ENCODE measurements at places on chromosomes 2 and 18.

- no peak for DNase-seq
Observed at GRCh38 chr18:76374330-76375281, 120.4 kb downstream of the ZNF516 start.

GRCh38 chr2:217513258-217513657 is 489.5 kb downstream of the TNS1 start:
- DNase-seq, result no peak

DNA sequence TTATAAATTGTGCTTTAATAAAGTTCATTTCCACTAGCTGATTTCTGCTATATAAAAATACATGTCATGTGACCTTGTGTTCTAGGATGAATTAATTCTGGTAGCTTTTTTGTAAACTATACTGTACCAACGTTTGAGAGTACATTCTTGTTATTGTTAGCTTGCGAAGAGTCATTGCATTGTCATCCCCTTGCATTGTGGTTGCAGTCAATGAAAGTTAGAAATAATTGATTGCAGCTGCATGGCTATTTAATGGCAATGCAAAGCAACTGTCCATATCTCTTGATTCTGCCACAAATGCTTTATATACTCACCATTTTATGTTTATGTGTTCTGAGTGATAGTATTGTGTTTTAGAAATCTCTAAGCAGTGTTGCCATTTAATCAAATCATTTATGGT is 91.6 kb downstream of the ZNF407 start:
- no peak for DNase-seq

DNA sequence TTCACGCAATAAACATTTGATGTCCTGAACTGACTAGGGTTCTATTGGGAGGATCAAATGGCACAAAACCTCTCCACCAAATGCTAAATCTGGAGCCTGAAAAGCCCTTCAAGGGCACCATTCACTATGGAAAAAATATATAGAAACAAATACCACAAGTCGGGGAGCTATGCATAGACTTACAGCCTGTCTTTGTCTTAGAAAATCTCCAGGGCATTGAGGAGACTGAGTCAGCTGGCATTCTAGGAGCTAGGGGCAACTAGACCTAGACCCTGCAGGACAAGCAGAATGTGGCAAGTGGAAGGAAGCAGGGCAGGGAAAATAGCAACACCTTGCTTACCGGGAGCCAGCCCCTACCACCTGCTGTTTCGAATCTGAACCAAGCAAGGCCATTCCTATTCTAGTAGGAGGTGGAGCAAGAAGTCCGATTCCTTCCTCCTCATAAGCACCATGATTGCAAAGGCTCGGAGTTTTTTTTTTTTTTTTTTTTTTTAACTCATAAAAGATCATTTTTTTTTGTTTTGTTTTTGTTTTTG is 77.8 kb downstream of the DDX1 start:
- no peak for DNase-seq

DNA sequence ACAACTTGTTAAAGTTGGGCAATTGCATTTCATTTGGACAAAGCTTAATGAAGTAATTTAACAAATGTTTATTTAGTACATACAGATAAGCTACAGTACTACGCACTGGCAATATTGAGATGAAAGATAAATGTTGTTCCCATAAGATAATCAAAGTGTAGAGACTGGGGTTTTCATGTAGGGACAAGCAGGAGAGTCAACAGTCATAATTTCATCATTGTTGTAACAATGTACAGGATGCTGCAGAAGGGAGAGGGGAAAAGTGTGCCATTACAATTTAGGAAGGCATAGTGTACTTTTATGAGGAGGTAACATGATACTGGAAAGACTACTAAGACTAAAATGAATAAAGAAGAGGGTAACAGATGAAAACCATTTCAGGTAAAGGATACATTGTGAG is 441.6 kb downstream of the ERBB4 start:
- no peak for DNase-seq

- no peak for DNase-seq
Observed at GRCh38 chr18:37476611-37477295, 88.8 kb downstream of the CELF4 start.

DNA sequence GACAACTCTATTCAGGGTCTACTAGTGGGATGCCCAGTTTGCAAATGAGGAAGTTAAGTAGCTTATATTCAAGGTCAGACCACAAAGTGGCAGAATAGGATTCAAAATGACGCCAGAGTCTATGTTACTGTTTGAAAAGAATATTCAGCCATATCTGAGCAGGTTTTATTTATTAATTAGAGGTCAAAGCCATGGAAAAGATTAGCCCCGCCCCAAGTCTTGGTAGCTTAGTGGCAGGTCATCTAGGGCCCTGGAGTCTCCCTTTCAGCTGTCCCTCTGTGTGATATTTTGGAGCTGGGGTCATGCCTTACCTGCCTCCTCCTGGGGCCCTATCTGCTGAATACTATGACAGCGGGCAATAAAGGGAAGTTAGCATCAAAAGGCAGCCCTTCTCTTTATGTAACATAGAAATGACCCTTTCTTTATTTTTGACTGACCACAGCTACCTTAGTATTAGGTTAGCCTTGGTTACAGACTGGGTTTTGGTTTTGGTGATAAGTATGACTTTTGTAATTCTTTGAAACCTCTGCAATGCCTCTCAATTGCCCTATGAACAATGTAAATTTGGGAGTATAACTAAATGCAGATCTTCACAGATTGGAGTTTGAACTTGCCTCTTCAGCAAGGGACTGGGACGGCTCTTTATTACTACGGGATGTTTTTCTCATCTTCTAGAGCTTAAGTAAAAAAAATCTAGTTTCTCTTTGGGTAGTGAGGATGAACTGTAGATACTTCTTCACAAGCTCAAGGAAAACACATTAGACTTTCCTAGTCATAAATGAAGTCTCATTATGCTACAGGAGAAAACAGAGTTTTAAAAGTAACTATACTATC is 153.0 kb upstream of the ITGA4 start:
- peak; percentile 30 for DNase-seq

GRCh38 chr2:19979932-19980331 is 10.0 kb downstream of the WDR35 start:
- peak; percentile 70 for DNase-seq

All from NCI-H82 (cell line).